ENCODE measurements at places on chromosomes 16 and 17.

DNA sequence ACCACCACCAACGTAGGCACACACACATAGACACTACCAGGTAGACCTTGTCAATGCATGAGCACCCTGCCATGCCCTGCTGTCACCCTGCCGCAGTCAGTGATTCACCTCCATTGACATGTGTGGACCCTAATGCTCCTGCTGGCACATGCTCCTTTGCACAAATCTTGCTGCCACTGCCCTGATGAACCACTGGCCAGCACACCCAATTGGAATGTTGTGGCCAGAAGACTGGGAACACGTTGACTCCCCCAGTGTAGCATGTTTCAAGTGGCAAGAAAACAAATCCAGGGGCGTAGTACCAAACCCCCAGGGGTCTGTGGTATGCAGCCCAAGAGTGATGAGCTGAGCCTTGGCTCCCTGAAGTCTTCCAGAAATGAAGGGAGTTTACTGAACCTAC lies 486.4 kb upstream of the KIF2B start:
- DNase-seq, result no peak

- no peak for DNase-seq
Observed at GRCh38 chr17:69593351-69593715, 178.8 kb downstream of the MAP2K6 start.

GRCh38 chr16:83023640-83024039 lies 396.9 kb downstream of the CDH13 start:
- DNase-seq, result no peak

- DNase-seq, result no peak
Observed at GRCh38 chr17:77613627-77614026, 344.9 kb upstream of the TNRC6C start.

- no peak for DNase-seq
Observed at GRCh38 chr16:75342308-75342811, 90.9 kb upstream of the BCAR1 start.

GRCh38 chr17:72205357-72205756 lies 84.5 kb downstream of the SOX9 start:
- DNase-seq, result no peak

- DNase-seq, result no peak
Observed at GRCh38 chr16:89574681-89575246, 794 bp upstream of the CPNE7 start.

DNA sequence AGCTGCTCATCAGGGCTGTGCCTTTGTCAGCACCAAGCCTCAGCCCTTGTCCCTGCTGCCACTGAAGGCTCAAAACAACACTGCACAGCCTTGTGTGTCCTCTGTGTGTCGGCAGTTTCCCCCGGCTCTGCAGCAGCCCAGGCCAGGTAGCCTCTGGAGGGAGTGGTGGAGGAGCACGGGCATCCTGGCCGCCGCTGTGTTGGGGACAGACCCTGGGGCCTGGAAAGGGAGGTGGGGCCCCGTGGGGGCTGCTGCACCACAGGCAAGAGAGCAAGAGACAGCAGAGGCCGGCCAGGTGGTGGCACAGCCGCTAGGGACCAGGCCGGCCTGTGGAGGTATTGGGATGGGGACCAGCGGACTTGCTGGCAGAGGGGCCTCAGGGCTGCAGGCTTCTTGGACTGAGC lies 96.9 kb upstream of the ZNF750 start:
- no peak for DNase-seq

- DNase-seq, result no peak
Observed at GRCh38 chr16:58709333-58709732, 24.8 kb upstream of the SLC38A7 start.

DNA sequence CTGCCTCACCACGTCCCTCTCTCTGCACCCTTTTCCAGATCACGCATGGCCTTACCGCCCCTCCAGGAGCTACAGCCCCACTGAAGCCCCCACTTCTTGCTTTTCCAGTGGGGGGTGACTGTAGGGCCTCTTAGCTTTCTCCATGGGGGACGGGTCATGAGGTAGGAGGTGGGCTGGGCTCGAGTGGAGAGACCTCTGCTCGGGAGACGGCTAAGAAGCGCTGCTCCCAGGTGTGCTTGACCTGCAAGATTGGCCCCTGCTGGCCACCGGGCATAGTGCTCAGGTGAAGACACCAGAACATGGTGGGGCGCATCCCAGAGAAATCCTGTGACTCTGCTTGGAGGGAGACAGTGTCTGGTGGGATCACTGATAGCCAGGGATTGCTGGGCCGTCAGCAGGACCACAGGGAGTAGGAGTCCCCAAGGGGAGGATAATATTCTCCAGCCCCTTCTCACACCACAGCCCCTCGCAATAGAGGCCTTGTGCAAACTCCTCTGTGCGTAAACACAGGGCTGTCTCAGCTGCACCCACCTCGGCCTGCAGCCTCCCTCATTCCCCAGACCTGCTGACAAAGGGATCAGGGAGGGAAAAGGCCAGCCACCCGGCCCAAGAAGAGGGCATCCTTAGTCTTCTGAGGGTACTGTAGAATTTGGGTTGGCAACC lies 8.9 kb upstream of the GALK1 start:
- no peak for DNase-seq

GRCh38 chr17:28404007-28404406 lies 2.0 kb downstream of the SLC46A1 start:
- DNase-seq, result no peak

DNA sequence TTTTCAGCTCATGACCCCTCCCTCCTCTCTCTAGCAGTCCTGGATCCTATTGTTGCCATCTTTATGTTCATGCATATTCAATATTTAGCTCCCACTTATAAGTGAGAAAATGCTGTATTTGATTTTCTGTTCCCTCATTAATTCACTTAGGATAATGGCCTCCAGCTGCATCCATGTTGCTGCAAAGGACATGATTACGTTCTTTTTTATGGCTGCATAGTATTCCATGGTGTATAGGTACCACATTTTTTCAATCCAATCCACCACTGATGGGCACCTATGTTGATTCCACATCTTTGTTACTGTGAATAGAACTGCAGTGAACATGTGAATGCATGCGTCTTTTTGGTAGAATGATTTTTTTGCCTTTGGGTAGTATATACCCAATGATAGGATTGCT lies 188.4 kb downstream of the FOXL1 start:
- DNase-seq, result no peak

DNA sequence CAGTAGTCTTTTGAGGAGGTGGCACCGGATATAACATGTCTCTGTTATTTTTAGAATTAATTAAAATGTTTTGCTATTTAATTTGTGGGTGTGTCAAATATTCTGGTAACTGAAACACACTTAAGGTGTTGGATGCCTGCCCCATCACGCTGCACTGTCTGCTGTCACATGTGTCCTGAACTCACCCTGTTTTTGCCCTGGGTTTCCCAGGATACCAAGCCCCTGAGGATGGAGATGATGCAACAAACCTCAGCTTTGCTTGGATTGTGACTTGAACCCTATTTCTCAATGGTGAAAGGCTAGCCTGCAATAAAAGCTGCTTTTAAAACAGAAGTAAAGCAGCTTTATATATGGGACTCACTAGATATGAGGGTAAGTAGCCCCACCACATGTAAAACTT lies 11.5 kb upstream of the DUSP14 start:
- no peak for DNase-seq

GRCh38 chr17:37447641-37448040 lies 41.0 kb downstream of the TADA2A start:
- DNase-seq, result no peak

DNA sequence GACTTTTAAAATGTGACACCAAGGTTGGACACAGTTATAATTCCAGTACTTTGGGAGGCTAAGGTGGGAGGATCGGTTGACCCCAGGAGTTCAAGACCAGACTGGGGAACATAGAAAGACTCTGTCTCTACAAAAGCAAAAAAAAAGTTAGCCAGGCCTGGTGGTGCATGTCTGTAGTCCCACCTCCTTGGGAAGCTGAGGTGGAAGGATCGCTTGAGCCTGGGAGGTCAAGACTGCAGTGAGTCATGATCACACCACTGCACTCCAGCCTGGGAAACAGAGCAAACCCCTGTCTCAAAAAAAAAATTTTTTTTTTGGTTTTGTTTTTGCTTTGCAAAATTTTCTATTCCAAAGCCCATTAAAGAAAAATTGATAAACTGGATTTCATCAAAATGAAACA lies 281.4 kb downstream of the BCAS3 start:
- DNase-seq, result no peak

GRCh38 chr17:79670537-79671084 lies 59.8 kb upstream of the RBFOX3 start:
- no peak for DNase-seq

DNA sequence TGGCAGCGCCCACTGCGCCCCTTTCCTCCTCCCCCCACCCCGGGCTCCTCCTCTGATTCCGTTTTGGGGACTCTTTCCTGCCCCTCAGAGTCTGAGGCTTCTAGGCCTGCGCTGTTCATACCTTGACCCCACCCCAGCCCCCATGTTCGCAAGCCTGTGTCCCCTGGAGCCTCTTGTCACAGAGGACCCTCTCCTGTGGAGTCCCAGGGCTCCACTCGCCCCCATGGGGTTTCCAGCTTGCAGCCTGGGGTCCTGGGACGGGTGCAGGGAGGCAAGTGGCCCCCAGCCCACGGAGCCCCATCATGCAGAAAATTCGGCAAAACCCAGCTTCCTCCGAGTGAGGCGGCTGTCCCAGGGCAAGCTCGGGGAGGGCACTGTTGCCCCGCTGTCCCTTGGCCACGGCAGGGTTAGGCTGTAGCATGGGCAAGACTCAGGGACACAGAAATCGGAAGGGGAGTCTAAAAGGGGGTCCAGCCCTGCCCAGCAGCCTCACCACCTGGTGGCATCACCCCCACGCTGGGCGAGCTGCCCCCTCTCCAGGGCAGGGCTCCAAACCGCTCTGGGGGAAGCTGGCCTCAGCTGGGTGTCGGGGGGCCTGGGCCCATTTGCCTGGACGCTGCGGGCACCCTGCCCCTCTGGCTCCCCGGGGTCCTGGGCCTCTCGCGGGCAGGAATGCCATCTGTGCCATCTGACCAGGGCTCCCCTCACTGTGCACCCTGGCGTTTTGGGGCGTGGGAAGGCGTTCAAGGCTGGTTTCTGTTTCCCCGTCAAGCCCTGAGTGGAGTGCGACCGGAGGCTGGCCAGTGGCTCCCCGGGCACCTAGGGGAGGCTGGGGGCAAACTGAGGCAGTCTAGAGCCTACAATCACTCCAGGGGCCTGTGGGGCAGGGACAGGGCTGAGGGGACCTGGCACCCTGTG lies 11.5 kb upstream of the BAHCC1 start:
- DNase-seq, result no peak

GRCh38 chr17:45335721-45336120 lies 18.9 kb upstream of the MAP3K14 start:
- DNase-seq, result no peak

- peak; percentile 27 for DNase-seq
Observed at GRCh38 chr16:57185446-57185944, 344 bp downstream of the PSME3IP1 start.

- no peak for DNase-seq
Observed at GRCh38 chr17:1713160-1713877, 3.1 kb upstream of the TLCD2 start.

DNA sequence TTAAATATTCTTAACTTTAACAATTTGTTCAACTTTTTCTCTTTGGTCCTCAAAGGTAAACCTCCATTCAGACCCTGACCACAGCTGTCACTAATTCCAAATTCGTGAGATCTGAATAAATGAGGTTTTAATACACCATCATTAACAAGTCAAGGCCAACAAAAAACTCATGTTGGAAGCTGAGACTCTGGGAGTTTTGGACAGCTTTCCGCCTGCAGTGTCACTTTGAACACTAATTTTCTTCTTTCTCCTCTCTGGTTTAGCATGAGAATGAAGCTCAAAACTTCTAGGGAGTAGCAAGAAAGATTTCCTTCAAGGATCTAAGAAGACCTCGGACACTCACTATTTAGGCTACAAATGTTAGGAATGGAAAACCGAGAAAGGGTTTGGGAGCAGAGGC lies 32.7 kb upstream of the DNAH9 start:
- DNase-seq, result no peak

GRCh38 chr16:75035410-75035968 lies 36.7 kb downstream of the ZNRF1 start:
- DNase-seq, result no peak

DNA sequence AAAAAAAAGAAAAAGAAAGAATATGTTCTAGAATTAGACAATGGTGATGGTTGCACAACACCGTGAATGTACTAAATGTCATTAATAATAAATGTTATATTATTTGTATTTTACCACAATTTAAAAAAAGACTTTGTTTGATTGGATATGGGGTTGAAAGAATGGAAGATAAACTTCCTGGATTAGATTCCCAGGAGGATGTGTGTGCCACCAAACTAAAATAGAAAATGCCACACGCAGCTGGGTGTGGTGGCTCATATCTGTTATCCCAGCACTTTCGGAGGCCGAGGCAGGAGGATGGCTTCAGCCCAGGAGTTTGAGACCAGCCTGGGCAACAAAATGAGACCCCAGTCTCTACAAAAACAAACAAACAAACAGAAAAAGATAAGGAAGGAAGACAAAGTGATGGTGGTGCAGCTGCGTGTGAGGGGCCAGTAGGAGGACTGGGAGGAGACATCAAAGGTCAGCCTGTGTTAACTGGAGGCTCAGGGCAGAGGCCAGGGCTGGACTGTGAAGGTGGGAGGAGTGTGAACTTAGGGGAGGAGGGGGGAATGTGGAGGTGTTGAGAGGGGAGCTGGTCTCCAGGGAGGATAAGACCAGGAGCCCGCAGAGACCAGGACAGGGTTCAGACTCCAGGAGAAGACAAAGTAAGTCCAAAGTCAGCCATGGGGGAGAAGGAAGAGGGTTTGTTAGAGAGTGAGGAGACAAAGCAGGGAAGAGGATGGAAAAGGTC lies 4.1 kb downstream of the PECAM1 start:
- no peak for DNase-seq

- DNase-seq, result peak; percentile 82
Observed at GRCh38 chr17:34997355-34997862, 17.1 kb downstream of the LIG3 start.

DNA sequence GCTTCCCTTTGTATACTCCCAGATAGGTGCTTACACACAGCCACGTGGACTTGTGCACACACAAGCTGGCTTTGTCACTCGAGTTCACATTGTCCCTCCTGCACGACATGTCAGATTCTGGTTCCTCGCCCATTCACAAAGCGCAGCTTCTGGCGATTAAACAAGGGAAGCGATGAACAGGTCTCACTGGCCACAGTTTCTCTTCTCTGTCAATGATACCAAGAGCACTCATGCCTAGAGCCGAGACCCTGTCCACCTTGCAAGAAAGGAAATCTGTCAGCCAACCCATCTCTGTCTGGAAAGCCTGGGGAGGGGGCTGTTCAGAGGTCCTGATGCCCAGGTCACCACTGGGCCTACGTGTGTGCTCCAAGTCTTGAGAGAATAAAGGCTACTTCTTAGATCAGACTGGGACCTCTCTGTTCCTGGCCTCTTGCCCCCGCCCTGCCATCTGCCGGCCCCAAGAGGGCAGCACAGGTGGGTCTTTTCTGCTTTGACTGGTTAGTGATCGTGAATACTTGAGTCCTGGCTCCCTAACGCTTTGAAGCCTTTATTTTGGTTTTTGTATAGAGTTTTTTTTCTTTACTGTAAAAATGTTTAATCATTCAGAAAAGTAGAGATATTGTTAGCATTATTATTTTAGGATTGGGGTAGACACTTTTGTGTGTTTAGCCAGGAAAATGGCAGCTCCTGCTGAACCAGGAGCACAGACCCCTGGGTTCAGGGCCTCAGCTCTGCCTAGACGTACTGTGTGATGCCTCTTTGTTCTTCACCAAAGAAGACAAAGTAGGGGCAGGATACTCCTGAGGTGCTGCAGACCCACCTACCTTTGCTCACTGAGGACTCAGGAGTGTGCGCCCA lies 104.7 kb downstream of the MRM1 start:
- DNase-seq, result no peak

GRCh38 chr17:80152081-80152702 lies 5.3 kb upstream of the EIF4A3 start:
- DNase-seq, result no peak

GRCh38 chr16:48321317-48322036 lies 63.7 kb downstream of the SIAH1 start:
- DNase-seq, result no peak

GRCh38 chr17:66403846-66404556 lies 101.6 kb downstream of the PRKCA start:
- no peak for DNase-seq
